ENCODE measurements at places on chromosomes 7 and 10. TPM values are rescaled to one million over a fixed set of nuclear protein-coding genes. Genes with fewer than 3 reads are reported as not detected.

DNA sequence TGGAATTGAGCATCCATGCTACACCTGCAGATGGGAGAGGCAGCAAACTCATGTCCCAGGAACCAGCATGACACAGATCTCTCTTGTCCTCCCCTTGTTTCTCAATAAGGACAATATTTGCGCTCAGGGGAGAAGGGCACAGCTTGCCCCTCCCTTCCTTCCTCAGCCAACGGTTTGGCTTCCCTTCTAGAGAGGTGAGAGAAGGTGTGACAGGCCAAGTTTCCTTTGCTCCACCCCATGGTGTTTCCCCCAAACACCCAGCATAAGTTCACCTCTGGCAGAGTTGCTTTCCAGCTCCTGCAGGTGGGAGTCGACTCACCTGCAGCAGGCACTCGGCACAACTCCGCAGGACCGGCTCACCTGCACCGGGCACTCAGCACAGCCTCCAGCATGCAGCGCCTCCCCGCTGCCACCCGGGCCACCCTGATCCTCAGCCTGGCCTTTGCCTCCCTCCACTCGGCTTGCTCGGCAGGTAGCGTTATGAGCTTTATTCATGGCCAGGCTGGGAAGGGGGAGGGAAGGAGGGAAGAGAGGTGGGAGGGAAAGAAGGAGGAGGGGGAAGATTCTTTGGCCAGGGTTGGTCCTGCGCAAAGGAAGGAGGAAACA lies at the start of the genes ATP6V0A4 and TMEM213:
Gene ATP6V0A4, minus strand, starts transcription at position 482 of the 606 bp plus-strand sequence. CDS start 26,949 bp downstream, outside the sequence.
Gene TMEM213, plus strand, starts transcription at position 280 of the 606 bp plus-strand sequence. Its CDS starts 111 bp downstream, at position 391.
- no peak for DNase-seq

ANXA8 gene
- total RNA-seq = 14.1 TPM

GRCh38 chr7:155852426-155853301 lies 40.4 kb upstream of the SHH start:
- no peak for DNase-seq

ENKUR gene
- total RNA-seq = 0.72 TPM

TLL2 gene
- 0.14 TPM for total RNA-seq

STEAP4 gene
- total RNA-seq = not detected

UCN3 gene
- not detected for total RNA-seq

DNA sequence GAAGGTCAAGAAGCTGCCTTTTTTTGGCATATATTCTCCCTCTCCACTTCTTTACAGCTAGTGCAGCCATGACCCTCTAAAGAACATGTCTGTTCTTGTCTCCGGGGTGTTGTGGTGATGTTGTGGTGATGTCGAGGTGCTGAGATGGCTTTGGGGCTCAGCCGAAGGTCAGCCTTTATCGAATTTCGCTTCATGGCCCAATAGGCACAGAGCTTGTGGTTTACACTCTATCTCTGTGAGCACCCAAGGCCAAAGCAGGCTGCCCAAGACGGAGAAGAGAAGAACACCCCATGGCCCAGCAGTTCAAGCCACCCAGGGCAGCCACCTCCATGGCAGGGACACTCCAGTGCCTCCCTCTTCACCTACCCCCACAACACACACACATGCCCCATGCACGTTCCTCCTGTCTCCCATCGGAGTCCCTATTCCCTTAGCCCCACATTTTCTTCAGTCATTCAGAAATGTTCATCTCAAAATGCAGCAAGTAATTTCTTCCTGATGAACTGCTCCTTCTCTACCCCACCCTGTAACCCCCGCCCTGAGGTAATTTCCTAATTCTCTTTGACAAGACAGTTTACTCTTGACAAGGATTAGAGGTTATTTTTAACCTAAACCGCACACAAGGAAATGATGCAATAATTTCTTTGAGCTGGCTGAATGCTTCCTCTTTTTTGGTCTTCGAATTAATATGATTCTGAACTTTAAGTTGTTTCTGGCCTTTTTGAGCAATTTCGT lies 18.6 kb upstream of the ADRB1 start:
- no peak for DNase-seq

DNA sequence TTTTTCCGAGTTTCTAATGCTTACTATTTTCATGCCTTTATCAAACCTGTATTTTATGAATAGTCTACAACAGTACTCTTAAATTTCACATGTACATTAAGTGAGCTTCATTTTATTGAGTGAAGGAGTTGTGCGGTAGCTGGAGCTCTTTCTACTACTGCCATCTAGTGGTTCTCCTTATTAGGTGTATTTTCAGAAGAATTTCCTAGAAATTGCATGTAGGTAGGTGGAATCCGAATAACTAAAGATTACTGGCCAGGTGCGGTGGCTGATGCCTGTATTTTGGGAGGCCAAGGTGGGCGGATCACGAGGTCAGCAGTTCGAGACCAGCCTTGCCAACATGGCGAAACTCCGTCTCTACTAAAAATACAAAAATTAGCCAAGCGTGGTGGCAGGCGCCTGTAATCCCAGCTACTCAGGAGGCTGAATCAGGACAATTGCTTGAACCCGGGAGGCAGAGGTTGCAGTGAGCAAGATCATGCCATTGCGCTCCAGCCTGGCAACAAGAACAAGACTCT lies 38.3 kb downstream of the LRRC72 start:
- no peak for DNase-seq

NAT16 gene
- 0.19 TPM for total RNA-seq

GRCh38 chr10:86226016-86226415 lies 140.6 kb downstream of the GRID1 start:
- no peak for DNase-seq

ABCB4 gene
- 0.18 TPM for total RNA-seq

DNA sequence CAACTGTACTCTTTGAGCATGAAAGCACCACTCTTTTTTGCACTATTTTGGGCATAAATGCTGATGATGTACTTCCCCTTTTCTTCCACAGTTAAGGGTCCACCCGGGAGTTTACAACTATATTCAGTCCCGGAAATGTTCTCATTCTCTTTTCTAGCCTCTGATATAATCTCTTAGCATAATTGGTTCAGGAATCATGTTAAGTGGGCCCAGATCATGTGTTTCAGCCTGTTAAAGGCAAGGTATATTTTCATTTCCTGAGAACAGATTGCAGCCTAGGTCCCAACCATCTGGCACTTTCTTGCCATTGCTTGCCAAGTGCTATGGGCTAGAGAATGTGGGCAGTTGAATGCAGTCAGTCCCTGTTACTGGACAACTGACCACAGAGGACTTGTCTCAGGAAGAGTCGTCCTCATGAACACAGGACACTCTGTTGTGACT lies 111.4 kb upstream of the GLCCI1 start:
- no peak for DNase-seq

HHEX gene
- 5.8 TPM for total RNA-seq

Data from Caco-2 (cell line).